ENCODE measurements at places on chromosomes 6 and 20.

GRCh38 chr20:40291493-40292135, 397.4 kb downstream of the MAFB start:
- DNase-seq = no peak

DNA sequence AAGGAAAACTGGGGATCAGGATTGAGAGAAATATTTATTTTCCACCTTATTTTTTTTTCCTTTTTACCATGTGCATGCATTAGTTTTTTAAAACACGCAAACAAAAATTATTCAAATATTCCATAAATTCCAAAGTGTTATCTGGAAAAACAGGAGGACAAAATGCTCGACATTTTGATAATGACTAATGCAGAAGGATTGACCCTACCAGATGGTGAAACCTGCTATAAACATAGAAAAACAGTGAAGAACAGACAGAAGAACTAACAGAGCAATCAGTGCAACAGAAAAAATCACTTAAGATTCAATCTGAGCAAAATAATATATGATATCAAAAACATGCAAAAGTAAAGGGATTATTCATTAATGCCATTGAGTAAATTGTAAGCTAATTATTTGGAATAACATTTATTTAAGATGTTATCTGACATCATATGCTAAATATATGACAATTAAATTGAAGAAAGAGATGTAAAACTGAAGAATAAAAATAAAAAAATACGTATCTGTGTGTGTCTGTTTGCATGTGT, 218.4 kb downstream of the LMBRD1 start:
- DNase-seq = peak; percentile 3

DNA sequence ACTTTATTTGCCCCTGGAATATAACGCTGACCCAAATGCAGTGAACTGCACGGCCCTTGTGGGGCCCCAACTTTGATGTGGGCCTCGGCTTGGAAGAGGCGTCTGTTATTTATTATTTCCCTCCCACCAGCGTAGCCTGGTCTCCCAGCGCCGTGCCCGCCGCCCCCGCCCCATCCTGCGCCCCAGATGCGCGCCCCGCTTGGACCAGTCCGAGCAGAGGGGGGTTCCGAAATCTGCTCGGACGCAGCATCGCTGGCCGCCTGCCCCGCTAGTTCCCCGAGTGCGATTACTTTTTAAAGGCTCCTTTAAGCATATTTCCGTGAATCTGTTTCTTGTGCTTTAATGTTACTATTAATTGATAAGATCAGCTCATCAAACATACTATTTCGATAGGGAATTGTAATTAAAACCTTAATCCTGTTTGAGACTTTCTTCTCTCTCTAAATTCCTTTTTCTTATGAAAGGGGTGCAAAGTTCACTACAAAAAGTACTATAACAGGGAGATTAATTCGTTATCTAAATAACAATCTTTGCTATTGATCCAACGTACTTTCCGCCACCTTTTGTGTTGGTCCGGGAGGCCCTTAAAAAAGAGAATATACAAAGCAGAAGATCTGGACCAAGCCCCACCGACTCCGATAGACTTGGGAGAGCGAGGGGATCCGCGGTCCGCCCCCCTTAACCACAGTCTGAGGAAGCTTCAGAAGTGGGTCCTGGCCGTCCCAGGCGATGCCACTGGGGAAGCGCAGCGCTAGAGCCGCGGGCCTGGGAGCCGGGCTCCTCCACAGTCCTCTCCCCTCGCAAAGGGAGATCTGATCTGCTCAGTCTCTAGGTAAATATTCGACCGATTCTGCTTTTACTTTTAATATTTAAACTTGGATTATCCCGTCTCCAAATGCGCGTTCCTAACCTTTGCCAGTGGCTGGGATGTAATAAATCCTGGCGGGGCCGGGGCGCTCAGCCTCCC, 10.2 kb downstream of the POU3F2 start:
- DNase-seq = no peak

- no peak for DNase-seq
These were observed 2.9 kb upstream of the TMEM74B start for GRCh38 chr20:1187605-1188171.

DNA sequence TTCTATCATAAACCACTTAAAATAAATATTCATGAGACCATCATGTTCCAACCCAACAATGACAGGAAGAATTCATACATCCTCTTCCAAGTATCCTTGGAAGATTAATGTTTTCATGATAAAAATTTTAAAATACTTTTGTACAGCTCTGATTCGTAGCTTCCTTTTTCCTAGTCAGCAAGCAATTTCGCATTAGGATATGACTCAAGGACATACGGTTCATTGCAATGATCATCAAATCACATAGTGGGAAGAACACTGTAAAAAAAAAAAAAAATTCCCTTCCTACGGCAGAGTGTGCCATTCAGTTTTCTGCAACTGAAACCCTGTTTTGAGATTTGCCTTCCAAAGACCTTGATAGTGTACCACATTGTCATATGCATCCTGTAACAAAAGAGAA, 35.3 kb upstream of the GFOD1 start:
- peak; percentile 54 for DNase-seq

- DNase-seq = no peak
These were observed 4.9 kb upstream of the CDSN start for GRCh38 chr6:31125162-31125561.

DNA sequence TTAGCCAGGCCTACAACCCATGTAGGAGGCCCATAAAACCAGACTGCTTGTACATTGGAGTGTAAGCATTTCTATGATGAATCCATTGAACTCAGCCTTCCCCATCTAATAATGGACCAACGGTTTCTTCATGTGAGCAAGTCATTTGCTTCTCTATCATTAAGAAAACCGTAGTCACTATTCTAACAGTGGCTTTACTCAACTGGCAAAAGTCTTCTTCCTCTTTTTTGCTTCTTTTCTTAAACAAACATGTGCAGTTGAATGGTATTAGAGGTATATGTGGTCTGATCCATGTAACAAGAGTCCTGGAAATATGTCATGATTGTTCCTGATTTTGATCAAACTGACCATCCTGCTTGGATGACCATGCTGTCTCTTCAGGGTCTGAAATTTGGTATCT, 132.4 kb upstream of the STXBP5 start:
- DNase-seq = no peak

DNA sequence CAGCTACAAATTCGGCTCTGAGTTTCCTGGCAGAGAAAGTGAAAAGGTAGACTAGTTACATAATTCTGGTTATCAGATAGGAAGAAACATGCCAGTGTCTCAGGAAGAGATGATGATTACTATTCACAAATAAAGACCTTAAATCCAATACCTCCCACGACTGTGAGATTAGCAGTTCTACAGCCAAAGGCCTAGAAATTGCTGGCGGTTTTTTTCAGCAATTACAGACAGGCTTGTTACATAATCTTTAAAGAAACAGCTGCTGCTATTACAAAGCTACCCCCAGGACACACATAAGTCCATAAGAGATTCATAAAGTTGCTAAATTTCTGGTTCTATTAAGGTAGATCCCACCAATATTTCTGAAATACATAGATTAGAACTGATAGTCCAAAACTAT, 40.2 kb downstream of the PIGU start:
- no peak for DNase-seq

DNA sequence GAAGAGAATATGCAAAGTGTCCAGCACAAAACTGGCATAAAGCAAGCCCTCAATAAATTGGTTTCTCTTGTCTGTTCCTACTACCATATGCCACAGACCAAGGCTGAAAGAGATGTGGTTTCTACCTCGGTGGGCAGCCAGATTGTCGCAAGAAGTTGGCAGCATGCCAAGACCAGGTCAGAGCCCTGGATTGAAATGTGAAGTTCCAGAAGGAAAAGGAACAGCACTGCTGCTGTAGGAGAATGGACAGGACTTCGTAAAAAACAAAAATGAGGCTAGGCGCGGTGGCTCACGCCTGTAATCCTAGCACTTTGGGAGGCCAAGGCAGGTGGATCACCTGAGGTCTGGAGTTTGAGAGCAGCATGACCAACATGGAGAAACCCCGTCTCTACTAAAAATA, 22.1 kb downstream of the MRPL14 start:
- DNase-seq = no peak

DNA sequence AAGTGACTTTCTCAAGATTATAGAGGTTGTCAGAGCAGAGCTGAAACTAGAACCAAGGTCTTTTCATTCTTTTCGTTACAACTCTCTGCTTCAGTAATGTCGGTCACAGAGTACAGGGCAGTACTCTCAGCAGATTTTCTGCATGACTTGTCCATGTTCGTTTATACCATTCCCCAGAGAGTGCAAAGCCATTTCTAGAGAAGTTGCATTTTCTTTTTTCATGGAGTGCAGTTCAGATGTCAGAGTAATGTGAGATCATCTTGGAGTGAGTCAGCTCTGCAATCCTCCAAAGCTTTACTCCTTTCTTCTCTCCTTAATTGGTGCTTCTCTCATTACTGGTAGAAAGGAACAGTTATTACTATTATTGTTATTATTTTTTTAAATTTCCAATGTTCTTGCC, 115.6 kb upstream of the B3GAT2 start:
- no peak for DNase-seq

DNA sequence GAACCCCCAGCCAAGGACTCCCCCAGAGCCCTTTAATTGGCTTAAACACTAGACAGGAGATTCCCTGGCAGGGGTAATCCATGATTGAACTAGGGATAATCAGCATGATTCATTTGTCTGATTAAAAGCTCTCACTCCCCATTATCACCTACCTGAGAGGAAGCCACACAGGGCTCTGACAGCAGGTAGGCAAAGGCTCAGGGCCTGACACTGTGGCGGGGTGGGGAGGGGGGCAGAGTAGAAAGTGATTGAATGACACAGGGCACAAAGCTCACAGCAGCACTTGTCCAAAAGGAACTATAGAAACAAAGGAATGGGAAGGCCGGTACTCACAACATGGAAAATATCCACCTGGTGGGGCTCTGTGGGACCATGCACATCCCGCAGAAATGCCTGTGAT, 231.6 kb downstream of the MAFB start:
- DNase-seq = no peak

DNA sequence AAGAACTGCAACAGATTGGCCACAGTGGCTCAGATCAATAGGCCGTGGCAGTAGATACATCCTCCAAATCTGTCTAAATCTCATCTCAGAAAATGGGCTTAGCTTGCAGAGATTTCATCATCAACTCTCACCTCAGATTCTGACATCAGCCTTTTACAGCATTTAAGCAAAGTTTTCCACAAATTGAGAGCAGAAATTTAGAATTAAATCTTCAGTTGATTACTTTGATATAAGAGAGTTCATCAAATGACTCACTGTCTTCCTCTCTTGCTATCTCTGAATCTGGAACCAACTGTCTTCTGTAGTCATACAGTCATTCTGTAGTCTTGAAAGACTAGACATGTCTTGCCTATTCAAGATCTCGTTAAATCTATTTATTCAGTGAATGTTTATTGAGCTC, 45.2 kb upstream of the CTAGE9 start:
- peak; percentile 80 for DNase-seq

DNA sequence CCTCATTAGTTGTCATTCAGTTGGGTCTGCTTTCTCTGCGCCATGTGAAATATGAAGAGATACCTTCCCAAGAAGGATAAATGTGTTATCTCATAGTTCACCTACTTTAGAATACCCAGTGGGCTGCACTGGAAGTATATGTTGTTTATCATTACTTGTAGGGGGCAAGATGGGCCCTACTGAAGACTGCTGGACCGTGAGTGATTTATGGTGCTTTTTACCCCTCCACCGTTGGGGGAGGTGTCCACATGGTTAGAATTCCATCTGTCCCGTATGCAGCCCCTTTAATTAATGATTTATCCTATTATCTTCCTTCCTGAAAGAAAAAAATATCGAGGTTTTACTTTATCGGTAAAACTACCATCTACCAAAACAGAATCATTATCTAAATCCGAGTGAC, 97.0 kb downstream of the TSHZ2 start:
- DNase-seq = no peak

DNA sequence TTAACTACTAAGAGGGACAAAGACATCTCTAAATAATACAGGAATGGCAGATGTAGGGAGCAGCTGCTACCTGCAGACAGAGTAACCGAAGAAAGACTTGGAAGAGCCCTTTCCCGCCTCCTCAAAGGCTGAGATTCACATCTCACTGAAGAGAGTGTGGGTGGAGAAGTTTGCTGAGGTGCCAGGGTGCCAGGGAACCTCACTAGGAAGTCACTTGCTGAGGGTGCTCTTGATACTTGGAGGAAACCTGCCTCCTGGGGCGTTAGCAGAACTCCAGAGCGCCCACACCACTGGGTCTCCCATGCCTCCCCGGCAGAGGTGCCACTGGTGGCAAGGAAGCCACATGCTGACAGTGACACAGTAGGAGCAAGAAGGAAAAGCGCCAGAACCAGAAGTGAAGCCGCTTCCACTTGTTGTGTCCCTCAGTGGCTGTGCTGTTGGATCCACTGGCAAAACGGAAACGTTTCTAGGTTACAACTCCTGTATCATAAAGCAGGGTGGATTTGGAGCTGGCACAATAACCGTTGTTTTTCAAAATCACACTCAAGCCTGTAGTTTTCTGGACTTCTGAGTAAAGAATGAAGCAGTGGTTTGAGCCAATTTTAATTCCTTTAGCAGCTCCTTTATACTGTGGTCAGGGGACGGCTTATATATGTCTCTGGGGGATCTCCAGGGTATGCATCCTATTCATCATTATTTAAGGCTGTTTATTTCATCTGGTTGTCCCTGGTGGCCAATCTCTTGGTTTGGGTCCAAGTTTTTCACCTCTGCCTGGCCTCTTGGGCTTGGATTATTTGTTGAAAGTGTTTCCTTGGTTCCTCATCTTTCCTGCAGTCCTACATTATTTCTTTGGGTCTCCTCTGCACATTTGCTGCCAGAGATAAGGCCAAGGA, 64.5 kb downstream of the CDC5L start:
- peak; percentile 21 for DNase-seq

GRCh38 chr6:122704066-122704465, 75.5 kb upstream of the FABP7 start:
- DNase-seq = no peak

GRCh38 chr6:33720998-33721397, 9.5 kb upstream of the UQCC2 start:
- no peak for DNase-seq

- DNase-seq = no peak
These were observed 181.0 kb upstream of the MYLIP start for GRCh38 chr6:15947923-15948322.
